ENCODE measurements at places on chromosomes 1 and 21.

DNA sequence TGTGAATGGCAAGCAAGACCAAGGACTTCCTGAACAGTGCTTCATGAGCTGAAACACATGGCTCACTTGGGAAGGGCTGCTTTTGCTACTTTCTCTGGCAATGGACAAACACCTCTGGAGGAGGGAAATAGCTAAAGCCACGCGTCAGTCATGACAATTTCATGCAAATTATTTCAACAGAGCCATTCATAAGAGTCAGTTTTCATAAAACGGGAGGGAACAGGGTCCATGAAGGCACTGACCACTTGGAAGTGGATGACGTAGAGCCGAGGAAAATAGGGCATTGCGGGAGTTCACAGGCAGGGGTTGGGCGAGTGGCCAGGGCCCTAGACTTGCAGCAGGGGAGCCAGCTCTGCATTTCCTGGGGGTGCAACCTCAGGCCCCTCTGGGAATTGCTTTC, 43.9 kb downstream of the SDC3 start:
- peak; percentile 24 for DNase-seq

DNA sequence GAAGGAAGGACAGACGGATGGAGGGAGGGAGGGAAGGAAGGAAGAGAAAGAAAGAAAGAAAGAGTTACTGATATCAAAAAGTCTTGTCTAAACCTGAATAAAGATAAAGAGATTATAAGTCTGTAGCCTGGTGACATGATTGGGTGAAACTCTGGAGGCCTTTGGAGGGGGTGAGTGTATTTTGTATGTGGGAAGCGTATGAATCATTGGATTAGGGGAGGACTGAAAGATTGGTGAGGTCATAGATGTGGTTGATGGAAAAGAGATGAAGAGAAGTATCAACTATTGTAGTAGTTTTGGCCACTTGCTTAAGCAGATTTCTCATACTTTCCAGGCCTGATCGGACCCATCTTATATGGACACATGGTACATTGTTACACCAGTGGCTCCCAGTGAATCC, 11.5 kb upstream of the KCNJ6 start:
- no peak for DNase-seq

- DNase-seq: no peak
Measured at GRCh38 chr1:99758073-99758511, 8.3 kb downstream of the FRRS1 start.

DNA sequence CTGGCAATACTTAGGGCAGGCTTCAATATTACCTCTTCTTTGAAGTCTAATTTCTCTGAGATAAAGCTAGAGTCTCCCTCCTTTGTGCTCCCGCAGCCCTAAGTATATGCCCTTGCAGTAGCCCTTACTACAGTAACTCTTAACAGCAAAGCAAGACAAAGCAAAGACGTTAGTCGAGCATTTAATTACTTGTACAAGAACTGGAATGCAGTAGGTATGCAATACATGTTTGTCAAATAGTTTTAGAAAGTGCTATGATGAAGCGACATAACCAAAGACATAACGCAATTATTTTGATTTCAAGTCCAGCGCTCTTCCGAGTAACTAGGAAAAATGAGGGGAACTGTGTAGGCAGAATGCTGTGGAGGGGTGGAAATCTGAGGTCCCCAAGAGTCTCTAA, 1.6 kb downstream of the P3H1 start:
- DNase-seq: no peak

DNA sequence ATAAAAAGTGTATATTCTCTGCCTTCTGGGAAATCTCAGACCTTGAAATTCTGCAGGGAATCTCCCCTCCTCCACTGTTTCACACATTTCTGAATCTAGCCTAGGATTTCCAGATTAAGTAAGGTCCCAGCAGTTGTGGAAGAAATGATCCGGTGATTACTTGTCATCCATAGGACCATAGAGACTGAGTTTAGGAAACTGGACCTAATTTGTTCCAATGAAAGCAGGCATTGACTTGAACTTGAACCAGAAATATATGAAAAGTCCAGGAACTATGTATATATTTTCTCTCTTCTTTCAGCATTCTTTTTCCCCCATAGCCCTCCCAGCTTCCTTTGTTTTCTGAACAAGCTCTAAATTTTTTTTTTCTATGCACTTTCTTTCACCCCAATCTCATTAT, 149.5 kb upstream of the SPAG17 start:
- DNase-seq: no peak

DNA sequence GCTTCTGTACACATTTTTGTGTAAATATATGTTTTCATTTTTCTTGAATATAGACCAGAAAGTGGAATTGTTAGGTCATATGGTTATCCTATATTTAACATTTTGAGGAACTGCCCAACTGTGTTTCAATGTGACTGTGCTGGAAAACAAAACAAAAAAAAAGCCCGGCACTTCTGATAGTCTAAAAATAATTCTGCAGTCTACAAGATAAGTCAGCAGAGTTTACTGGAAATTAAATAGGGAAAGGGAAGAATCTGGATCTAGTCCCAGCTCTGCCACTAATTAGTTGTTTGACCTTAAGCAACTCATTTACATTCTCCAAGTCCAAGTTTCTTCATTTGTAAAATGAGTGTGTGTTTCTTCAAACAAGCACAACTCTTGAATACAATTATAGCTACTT, 869.1 kb upstream of the B3GALT2 start:
- DNase-seq: no peak
